ENCODE measurements at places on chromosomes 4 and X.

GRCh38 chr4:40586729-40587128 lies 42.9 kb downstream of the RBM47 start:
- peak; percentile 60 for DNase-seq

DNA sequence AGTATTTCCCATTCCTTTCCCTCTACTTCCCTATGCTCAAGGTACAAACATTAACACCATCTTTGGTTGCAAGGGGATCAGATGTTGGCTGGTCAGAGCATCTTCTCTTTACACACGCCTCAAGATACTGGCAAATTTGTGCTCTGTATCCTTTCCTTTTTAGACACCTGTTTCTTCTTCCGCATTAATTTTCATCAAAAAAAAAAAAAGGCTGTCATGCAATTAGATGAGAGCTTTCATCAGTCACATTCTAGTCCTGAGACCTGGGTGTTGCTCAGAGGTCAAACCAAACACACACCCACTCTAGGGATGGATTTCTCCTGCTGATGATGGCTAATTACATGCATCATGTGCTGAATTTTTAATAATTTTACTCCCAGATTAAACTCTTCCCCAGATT lies 2.0 kb downstream of the RELL1 start:
- DNase-seq: no peak

DNA sequence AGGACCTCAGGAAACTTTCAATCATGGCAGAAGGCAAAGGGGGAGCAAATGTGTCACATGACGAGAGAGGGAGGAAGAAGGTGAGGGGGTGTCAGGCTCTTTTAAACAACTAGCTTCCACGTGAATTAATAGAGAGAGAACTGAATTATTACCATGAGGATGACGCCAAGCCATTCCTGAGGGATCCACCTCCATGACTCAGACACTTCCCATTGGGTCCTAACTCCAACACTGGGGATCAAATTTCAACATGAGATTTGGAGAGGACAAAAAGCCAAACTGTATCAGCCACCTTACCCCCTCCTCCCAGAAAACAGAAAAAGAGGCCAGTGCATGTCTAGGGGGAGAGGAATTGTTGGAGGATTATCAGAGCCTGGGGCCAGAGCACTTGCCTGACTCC lies 40.4 kb upstream of the LAS1L start:
- no peak for DNase-seq

- no peak for DNase-seq
Observed at GRCh38 chr4:76782837-76783236, 115.1 kb downstream of the SOWAHB start.

DNA sequence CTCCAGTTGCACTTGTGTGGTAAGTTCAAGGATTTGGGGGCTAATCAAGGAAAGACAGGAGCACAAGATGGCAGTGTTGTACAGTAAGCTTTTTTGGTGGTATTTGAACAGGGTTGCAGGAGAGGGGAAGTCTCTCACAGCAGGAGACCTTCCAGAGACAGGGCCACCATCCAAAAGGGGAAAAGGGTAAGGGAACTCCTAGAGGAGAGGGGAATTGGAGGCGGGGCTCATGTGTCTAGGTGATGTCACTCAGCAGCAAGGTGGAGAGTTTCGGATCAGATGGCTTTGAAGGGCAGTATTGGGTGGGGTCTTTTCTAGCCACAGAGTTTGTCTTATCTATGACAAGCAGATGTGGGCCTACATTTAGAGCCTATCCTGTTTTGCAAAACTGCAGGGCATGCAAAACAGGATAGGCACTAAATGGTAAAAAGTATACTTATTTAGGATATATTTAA lies 13.4 kb upstream of the RNF175 start:
- no peak for DNase-seq

GRCh38 chr4:110634350-110635162 lies 11.7 kb upstream of the PITX2 start:
- no peak for DNase-seq

GRCh38 chr4:80150387-80151180 lies 46.7 kb upstream of the PRDM8 start:
- no peak for DNase-seq

DNA sequence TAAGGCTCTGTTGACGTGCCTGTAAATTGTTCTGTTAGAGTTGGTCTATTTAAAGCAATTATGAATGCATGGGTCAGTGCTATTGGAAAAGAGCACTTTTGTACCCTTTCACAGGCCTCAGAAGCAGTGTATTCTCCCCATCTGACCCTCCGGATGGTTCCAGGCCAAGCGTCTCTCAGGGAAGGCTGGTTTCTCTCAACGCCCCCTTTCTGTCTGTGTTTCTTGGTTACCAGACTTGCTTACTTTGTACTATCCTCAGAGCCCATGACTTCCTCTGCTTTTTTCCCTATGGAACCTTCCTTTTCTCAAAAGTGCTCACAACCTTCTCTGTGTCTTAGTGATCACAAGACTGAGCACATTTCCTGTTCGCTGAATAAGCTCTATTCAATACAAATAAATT lies 559.3 kb upstream of the ZFP42 start:
- no peak for DNase-seq

- DNase-seq: peak; percentile 81
Observed at GRCh38 chrX:107712231-107713202, 63.1 kb downstream of the TSC22D3 start.

DNA sequence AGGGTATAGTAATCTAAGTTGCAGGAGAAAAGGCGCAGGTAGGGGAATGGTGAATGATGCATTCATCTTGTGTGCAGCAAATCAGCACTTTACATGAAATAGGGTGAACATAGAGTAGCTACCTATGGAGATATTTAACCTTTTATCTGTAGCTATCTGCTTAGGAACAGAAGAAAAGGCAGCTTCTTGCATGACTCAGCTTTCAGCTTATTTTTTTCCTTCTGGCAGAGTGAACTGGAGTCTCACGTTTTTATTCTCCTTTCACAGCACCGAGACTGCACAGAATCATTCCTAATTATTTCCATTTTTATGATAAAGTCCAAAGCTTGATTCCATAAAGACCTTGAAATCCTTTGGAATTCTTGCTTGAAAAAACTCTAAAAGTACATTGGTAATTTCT lies 4.8 kb upstream of the SCOC start:
- no peak for DNase-seq
